T-helper 17 cell (primary cell): ENCODE measurements at places on chromosomes 11 and 22. TPM values are rescaled to one million over a fixed set of nuclear protein-coding genes. Genes with fewer than 3 reads are reported as not detected.

Gene CARD16
- 49.1 TPM for total RNA-seq

Gene TTC36
- 0.55 TPM for total RNA-seq

Gene KRTAP5-1
- total RNA-seq: not detected

- DNase-seq: no peak
These were observed 28.3 kb upstream of the APOA1 start for GRCh38 chr11:116865696-116866095.

GRCh38 chr11:129115652-129116586 lies 76.2 kb downstream of the ARHGAP32 start:
- no peak for DNase-seq

DNA sequence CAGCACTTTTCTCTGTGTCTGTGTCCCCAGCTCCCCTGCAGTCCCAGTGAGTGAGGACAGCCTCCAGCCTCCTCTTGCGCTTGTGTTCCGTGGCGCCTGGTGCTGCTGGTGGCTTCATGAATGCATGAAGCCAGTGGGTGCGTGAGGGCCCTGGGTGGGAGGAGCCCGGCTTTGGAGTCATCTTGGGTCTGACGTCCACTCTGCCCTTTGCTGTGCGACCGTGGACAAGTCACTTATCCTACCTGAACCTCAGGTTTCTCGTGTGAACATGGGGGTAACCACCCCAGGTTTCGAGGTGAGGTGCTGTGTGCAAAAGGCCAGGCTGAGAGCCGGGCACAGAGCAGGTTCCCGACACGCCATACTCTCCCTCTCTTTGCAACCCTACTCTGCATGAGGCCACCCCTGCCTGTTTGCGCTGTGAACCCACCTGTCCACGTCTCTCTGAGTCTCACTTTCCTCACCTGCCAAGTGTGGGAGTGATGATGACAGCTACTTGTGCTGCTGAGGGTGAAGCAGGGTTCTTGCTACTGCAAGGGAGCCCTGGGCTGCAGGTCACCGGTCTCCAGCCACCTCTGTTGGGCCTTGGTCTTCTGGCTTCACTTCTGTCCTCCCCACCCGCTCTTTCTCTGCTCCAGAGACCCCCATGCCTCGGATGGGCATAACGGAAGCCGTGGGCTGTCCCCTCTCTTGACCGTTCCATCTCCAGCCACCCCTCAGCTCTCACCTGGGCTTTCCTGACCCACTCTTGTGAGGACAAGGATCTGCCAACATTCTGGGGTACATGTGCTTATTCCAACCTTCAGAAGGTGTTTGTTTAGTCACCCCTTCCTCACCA lies 537.6 kb downstream of the TBC1D22A start:
- DNase-seq: no peak

DNA sequence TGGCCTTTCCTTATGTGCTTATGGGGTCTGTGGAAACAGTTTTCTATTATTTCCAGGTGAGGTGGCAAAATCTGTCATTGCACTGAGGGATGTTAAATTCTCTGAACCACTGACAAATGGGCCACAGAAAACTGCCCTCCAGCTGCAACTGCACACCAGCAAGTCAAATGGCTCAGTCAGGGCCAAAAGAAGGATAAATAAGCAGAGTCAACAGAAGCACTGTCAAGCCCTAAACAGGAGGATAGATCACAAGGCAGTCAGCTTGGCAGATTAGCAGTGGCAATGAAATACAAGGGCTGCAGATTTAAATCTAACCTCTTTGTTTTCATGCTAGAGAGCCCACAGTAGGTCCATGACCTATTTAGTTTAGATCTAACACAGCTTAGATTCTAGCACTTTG lies 435.6 kb downstream of the ETS1 start:
- DNase-seq: no peak
